ENCODE measurements at places on chromosomes 6 and 20.

- peak; percentile 68 for DNase-seq
Observed at GRCh38 chr6:33633462-33634158, 12.5 kb downstream of the ITPR3 start.

- DNase-seq: peak; percentile 92
Observed at GRCh38 chr6:108560463-108561308, at the start of gene FOXO3. Gene FOXO3, plus strand, starts transcription at chr6:108560917. Its CDS starts 292 bp downstream, at chr6:108561209.

DNA sequence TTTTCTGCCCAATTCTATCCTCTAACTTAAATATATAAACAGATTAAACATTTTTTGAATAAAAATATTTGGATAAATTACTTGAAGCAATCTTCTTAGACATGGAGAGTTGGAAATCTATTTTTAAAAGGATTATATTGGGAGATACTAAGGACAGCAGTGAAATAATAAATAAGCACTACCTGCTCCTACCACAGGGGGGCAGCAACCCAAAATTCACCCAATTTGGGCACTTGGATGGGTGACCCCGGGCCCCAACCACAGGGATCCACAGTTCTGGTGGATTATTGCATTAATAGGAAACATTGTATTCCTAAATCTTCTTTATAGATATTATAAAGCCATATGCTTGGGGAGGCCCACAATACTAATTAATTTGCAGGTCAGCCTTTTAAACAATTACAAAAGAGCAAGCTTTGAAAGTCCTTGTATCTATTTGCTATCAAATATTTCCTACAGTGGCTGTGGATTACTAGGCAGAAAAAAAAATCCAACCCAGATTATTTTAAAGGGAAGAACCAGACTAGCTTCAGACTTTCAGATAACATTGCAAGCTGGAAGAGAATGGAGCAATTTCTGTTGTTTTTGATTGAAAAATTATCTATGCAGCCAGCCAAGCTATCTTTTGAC lies 66.4 kb upstream of the PDE10A start:
- peak; percentile 50 for DNase-seq

- DNase-seq: no peak
Observed at GRCh38 chr6:149482545-149483333, 2.1 kb downstream of the ZC3H12D start.

- DNase-seq: no peak
Observed at GRCh38 chr20:44518248-44518647, 3.6 kb downstream of the SERINC3 start.

GRCh38 chr6:36492092-36492491 lies 49.3 kb downstream of the KCTD20 start:
- peak; percentile 19 for DNase-seq

- no peak for DNase-seq
Observed at GRCh38 chr20:32021091-32021490, 10.9 kb downstream of the CCM2L start.

DNA sequence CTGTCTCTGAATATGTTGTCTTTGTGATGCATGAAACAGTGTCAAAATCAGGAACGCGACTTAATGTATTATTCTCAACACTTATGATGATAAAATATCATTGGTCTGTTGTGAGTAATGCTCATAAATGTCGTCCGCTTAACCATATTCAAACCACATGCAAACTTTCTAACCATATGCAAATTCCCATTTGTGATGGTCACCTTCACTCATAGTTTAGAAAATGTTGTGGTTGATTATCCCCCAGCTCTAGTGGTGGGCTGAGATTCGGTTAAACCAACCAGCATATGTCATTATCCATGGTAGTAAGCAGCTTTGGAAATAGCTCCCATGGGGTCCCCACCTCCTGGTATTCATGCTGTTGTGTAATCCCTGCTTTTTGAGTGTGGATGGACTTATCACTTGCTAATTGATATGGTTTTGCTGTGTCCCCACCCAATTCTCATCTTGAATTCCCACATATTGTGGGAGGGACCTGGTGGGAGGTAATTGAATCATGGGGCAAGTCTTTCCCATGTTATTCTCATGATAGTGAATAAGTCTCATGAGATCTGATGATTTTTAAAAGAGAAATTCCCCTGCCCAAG lies 360.0 kb upstream of the TSHZ2 start:
- no peak for DNase-seq

DNA sequence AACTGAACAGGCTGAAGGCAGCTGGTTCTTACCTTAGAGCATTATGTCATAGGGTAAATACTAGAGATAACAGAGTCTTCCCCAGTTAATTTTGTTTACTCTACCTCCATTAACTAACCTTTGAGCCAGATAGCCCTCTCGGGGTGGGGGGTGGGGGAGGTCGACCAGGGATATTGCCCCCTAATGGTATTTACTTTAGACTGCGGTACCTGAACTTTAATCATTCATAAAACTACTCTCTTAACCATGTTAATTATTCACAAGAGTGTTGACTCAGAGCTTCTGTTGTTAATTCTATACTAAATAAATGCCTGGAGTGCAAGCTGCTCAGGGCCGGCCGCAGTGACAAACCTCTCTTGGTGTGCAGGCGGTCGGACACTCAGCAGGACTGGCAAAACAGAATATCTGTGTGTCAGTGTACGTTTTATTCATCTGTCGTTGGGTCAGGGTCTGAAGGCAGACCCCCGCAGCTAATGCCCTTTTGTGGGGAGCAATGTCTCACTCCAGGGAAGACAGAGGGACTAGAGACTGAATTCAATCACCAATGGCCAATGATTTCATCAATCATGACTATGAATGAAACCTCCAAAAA lies 152.4 kb upstream of the COL21A1 start:
- DNase-seq: no peak

- no peak for DNase-seq
Observed at GRCh38 chr6:154161689-154162088, 122.6 kb downstream of the OPRM1 start.

- no peak for DNase-seq
Observed at GRCh38 chr6:157253699-157254098, 69.6 kb downstream of the TMEM242 start.

- DNase-seq: no peak
Observed at GRCh38 chr6:24536466-24536865, 41.7 kb downstream of the ALDH5A1 start.

GRCh38 chr6:85449818-85450759 lies at the start of gene NT5E:
Gene NT5E, plus strand, starts transcription at chr6:85450083. Its CDS starts 57 bp downstream, at chr6:85450140.
- peak; percentile 84 for DNase-seq

- DNase-seq: no peak
Observed at GRCh38 chr6:130183271-130184222, 39.2 kb downstream of the SAMD3 start.

DNA sequence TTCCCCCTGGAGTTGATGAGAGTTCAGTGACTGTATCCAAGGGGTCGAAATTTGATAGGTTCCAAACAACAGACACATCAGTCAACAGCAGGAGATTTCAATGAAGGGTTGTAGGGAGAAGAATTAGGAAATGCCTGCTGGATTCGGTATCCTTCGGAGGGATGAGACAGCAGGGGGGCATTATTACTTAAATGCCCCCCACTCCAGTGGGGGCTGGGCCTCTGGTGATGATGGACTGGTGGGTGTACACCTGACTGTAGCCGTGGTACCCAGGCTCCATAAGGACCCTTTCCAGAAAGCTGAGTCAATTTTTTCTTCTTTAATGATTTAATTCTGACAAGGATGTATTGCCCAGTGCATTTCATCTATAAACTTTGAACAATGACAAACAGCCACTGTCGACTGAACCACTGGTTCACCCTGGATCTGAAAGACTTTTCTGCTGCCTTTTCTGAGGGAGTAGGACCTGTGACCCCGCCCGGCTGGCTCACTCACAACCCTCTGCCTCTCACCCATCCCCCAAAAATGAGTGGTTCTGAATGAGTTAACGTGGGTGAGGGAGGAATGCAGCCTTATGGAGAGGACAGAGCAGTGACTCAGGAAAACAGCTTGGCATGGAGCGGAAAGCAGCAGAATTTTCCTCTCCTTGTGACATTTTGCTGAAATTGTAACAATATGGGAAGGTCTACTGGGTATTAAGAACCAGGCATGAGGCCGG lies 41.0 kb downstream of the ZMYND8 start:
- no peak for DNase-seq

DNA sequence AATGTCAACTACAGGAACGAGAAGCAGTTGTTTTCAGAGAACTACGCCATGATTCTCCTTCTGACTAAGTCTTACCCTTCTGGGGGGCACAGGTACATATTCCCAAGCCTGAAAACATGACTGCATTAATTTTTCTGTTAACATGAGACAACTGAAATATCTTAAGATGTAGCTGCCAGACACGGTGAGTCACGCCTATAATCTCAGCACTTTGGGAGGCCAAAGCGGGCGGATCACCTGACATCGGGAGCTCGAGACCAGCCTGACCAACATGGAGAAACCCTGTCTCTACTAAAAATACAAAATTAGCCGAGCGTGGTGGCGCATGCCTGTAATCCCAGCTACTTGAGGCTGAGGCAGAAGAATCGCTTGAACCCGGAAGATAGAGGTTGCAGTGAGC lies 21.7 kb downstream of the TBC1D20 start:
- DNase-seq: no peak

DNA sequence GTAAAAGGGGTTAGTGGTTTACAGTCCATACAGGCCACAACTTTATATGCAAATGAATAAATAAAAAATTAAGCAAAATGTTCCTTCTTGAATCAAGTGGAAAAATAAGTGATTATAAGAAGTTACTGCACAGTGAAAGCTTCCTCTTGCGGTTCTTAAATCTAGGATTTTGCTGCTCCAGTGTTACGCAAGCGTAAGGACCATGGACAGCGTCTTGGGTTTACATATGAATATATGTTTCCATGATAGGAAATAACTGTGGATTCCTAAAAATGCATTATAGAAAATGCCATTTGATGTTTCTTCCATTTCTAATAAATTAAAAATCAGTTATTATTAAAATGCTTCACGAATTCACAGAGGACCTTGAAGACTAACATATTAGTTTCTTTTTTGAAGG lies 176.6 kb upstream of the POU3F2 start:
- DNase-seq: no peak

DNA sequence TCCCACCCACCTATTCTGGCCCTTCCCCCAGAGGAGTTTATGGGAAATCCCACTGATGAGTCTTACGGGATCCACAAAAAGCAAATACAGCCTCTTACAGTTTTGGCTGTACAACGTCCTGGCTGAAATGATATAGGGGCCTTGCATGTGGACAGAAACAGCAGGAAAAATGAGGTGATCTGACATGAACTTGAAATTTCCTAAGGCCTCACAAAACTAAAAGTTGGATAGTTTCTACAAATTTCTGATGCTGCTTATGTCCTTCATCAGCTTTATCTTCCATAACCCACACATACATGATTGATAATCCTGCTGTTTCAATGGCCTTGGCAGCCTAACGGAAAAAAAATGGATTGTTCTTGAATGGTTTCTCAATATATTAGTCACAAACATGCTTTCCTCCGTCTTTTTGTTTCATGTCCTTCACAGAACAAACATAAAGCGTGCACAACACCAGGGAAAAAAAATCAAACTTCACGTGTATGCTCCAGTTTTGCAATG lies 118.8 kb downstream of the BMP5 start:
- no peak for DNase-seq

DNA sequence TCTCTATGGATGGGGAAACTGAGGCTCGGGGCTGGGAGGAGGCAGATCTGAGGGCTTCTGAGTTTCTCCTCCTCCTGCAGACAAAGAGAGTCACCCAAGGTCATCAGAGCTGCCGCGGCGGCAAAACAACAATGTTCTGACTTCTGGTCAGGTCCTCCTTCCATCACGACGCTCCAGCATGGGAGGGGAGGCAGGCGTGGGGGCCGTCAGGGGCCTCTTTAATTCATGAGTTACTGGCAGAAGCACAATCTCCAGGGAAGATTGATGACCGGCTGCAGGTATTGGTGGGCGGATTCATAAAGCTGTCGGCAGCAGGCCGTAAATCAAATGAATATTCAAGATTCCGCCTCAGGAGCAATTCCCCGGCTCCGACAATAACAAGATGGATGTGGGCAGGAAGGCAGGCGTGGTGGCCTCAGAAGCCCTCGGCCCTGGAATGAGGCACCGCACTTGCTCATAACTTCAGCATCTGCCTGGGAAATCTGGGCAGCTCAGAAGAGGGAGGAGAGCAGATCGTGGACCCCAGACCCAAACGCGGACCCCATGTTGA lies 19.1 kb downstream of the PCK1 start:
- no peak for DNase-seq

- DNase-seq: no peak
Observed at GRCh38 chr6:11847515-11848345, 69.1 kb upstream of the ADTRP start.

GRCh38 chr6:10613077-10613476 lies 81.3 kb downstream of the C6orf52 start:
- DNase-seq: no peak
